Activated naive CD4-positive, alpha-beta T cell treated with anti-CD3 and anti-CD28 coated beads, Interleukin-2, amount 50 U/mL, for 16 hours (primary cell): ENCODE measurements at places on chromosomes 1 and 21.

- no peak for DNase-seq
Observed at GRCh38 chr1:183197762-183198161, 11.7 kb downstream of the LAMC2 start.

GRCh38 chr21:31471865-31472264, 127.8 kb upstream of the TIAM1 start:
- no peak for DNase-seq

- no peak for DNase-seq
Observed at GRCh38 chr1:77047978-77048614, 171.1 kb downstream of the PIGK start.

GRCh38 chr1:4754816-4755215, 100.4 kb downstream of the AJAP1 start:
- no peak for DNase-seq

DNA sequence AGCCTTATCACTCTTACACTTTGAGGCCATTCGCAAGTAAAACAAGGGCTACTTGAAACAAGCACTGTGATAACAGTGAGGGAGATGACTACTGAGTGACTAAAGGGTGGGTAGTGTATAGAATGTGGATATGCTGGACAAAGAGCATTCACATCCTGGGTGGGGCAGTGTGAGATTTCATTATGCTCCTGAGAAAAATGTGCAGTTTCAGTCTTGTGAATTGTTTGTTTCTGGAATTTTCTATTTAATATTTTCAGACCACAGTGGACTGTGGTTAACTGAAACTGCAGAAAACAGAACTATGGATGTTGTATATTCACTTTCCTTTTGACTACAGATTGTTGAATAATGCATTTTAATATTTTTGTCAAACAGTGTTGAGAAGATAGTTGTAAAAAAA, 25.1 kb upstream of the B3GALT2 start:
- no peak for DNase-seq

DNA sequence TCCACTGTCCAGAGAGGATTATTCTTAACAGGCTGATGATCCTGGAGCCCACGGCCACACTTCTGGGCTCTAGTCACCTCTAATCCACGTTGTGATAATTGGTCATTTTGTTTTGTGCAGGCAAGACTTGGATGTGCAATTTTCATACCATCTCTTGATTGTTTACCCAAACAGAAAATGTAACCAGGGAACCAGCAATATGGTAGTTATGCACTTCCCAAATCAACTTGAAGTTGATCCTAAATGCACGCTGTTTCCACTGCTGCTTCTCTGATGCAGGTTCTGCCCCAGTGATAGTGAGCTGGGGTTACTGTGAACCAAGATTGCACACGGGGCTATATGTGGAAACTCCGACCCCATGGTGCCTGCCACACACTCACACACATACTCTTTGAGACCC, 14.7 kb upstream of the KCNJ15 start:
- no peak for DNase-seq

DNA sequence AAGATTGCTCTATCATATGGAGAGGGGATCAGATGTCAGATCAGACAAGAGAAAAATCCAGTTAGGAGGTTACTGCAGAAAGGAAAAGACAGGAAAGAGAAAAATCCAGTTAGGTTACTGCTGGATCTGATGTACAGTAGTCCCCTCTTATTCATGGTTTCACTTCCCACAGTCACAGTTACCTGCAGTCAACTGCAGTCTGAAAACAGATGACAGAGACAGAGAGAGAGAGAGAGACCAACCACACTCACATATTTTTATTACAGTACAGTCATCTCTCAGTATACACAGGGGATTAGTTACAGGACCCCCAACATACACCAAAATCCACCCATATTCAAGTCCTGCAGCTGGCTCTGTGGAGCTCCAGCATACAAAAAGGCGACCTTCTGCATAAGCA, 29.3 kb downstream of the NUP133 start:
- DNase-seq, result no peak

GRCh38 chr21:25939396-25939761, 204.6 kb downstream of the GABPA start:
- no peak for DNase-seq

GRCh38 chr1:6969106-6969505, 183.9 kb downstream of the CAMTA1 start:
- DNase-seq, result no peak

DNA sequence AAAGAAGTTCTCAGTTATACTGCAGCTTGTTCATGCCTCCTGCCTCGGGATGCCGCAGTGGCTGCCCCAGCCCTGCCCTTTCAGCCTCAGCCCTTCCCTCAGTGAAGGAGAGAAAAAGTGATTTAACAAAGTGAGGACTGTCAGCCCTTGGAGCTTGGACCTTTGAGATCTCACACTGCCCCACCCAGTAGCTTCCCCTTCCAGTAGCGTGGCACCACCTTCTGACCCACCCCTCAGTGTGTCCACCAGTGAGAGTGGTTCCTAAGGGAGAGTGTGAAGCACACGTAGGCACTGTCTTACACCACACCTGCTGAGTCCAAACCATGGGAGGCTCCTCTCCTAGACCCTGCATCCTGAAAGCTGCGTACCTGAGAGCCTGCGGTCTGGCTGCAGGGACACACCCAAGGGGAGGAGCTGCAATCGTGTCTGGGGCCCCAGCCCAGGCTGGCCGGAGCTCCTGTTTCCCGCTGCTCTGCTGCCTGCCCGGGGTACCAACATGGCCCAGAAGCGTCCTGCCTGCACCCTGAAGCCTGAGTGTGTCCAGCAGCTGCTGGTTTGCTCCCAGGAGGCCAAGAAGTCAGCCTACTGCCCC, at the start of gene CDA:
CDA (plus strand) TSS at position 464 of the 592 bp plus-strand sequence; CDS start at position 497, 33 bp downstream.
- DNase-seq, result no peak

DNA sequence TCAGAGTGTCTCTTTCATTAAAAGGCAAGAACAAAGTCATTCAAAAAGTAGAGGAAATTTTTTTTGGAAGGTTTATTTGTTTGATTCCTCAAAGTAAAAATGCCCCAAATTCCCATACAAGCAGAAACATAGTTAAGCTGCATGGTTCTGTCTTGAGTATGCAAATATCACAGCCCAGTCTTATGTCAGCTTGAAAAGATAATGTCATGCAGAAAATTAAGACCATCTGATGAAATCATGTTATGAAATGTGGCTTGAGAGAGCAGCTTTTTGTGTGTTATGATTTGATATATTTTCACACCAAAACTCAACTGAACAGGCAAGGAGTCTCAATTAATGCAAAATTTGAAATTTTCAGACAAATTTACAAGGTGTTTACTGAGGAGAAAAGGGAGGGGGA, 411.0 kb downstream of the LMO4 start:
- no peak for DNase-seq

DNA sequence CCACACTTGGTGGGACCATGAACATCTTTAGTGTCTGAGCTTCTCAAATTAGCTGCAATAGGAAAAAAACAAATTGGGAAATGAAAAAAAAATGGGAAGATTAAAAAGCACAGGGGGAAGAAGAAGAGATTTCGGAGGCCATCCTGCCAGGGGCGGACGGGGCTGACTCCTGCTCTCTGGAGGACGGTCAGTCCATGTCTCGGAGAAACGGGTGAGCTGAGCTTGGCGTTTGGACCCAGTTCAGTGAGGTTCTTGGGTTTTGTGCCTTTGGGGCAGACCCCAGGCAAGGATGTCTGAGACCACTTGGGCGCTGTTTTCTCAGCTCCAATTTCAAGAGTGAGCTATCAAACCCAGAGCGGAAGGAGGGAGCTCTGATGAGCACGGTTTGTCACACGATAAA, 123.9 kb downstream of the PRDM2 start:
- DNase-seq, result no peak

- no peak for DNase-seq
Observed at GRCh38 chr21:40421121-40421520, 425.8 kb downstream of the DSCAM start.

DNA sequence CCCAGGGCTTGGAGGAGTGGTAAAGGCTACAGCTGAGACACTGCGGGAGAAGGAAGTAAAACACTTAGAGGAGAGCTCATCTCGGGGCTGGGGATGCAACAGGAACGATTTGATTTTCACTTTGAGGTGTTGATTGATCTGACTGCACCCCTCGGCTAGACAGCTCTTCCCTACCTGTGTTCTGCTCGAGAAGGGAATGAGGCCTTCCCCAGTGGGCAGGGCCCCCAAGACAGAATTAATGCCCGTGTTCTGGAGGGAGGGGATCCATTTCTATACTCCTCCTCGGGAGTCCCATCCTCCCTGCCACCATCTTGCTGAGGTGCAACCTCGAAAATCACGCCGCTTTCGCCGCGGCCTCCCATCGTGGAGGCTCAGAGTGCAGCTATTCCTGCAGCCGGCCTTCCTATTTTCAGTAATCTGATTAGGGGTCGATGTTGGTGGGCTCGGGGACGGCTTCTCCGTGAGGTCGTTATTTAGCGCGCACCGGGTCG, 2.4 kb downstream of the ATP2B4 start:
- no peak for DNase-seq

GRCh38 chr1:24119489-24119858, 7.5 kb upstream of the MYOM3 start:
- DNase-seq, result no peak

GRCh38 chr1:11781297-11781696, 19.3 kb downstream of the C1orf167 start:
- no peak for DNase-seq
